ENCODE measurements at places on chromosomes 2 and 18.

DNA sequence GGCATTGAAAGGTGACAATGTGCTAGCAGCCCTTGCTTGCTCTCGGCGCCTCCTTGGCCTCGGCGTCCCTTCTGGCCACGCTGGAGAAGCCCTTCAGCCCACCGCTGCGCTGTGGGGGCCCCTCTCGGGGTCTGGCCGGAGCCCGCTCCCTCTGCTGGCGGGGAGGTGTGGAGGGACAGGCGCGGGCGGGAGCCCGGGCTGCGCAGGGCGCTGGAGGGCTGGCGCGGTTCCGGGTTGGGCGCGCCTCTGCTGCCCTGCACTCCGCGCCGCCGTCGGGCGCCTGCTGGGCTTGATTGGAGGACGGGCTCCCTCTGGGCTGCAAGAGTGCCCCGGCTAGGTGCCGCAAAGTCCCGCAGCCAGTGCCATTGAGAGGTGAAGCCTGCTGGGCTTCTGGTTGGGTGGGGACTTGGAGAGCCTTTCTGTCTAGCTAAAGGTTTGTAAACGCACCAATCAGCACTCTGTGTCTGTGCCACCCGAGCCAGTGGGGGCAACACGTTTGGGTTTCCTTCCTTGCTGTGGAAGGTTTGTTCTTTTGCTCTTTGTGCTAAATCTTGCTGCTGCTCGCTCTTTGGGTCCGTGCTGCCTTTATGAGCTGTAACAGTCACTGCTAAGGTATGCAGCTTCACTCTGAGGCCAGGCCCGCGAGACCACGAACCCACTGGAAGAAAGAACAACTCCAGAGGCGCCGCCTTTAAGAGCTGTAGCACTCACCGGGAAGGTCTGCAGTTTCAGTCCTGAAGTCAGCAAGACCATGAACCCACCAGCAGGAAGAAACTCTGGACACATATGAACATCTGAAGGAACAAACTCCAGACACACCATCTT is 14.8 kb upstream of the IMP4 start:
- DNase-seq, result no peak

GRCh38 chr2:216571909-216572513 is 61.2 kb upstream of the IGFBP2 start:
- DNase-seq, result no peak

DNA sequence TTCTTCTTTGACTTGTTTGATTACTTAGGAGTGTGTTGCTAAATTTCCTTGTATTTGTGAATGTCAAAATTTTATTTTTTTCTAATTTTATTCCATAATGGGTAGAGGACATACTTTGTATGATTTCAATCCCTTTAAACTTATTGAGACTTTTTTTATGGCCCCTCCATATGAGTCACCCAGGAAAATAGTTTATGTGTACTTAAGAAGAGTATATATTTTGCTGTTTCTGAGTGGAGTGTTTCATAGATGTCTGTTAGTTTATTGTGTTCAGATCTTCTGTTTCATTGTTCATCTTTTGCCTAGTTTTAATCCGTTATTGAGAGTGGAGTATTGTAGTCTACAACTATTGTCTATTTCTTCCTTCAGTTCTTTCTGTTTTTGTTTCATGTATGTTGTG is 81.9 kb downstream of the EPB41L5 start:
- no peak for DNase-seq

DNA sequence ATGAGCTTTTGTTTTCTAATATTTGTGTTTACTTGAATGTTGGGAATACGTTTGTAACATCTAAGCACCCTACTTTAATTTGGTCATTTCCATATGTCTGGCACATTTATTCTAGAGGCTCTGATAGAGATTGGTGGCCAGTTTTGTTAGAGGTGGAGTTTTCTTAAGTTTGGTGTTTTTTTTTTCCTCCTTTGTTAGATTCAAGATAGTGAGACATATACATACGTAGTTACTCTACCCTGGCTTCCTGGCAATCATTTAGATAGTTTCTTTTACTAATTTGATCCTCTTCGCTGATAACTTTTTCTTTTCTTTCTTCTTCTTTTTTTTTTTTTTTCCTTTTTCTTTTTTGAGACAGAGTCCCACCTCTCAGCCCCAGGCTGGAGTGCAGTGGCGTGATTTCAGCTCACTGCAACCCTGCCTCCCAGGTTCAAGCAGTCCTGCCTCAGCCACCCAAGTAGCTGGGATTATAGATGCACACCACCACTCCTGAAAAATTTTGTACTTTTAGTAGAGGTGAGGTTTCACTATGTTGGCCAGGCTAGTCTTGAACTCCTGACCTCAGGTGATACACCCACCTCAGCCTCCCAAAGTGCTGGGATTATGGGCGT is 26.6 kb downstream of the SMCHD1 start:
- no peak for DNase-seq

- DNase-seq, result peak; percentile 54
Measured at GRCh38 chr2:162327134-162327769, 8.8 kb upstream of the IFIH1 start.

GRCh38 chr2:170711774-170712652 is 3.1 kb upstream of the SP5 start:
- no peak for DNase-seq

- DNase-seq, result no peak
Measured at GRCh38 chr18:80086281-80086680, 22.8 kb upstream of the ADNP2 start.

DNA sequence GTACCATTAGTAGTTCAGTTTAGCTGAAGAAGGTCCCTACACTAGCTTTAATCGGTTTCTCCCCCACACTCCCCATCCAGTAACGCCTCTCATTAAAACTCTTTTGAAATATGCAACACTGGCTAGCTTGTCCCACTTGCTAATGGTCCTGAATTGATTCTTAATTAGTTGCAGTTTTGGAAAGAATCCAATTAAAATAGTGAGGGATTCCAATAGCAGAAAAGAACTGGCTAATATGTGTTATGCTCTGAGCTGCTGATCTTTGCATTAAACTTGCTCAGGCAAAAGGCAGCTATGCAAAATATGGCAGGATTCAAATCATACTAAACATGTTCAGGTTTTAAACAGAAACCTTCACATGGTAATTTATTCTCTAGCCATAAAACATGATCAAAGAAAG is 252.5 kb upstream of the HNRNPA3 start:
- no peak for DNase-seq

- no peak for DNase-seq
Measured at GRCh38 chr2:19538411-19538963, 180.1 kb upstream of the OSR1 start.

Measured in hematopoietic multipotent progenitor cell treated with erythropoietin and hydrocortisone succinate and interleukin-3 and kit ligand, for 15 days (in vitro differentiated cells).